ENCODE measurements at places on chromosomes 5 and 9. TPM values are rescaled to one million over a fixed set of nuclear protein-coding genes. Genes with fewer than 3 reads are reported as not detected.

DNA sequence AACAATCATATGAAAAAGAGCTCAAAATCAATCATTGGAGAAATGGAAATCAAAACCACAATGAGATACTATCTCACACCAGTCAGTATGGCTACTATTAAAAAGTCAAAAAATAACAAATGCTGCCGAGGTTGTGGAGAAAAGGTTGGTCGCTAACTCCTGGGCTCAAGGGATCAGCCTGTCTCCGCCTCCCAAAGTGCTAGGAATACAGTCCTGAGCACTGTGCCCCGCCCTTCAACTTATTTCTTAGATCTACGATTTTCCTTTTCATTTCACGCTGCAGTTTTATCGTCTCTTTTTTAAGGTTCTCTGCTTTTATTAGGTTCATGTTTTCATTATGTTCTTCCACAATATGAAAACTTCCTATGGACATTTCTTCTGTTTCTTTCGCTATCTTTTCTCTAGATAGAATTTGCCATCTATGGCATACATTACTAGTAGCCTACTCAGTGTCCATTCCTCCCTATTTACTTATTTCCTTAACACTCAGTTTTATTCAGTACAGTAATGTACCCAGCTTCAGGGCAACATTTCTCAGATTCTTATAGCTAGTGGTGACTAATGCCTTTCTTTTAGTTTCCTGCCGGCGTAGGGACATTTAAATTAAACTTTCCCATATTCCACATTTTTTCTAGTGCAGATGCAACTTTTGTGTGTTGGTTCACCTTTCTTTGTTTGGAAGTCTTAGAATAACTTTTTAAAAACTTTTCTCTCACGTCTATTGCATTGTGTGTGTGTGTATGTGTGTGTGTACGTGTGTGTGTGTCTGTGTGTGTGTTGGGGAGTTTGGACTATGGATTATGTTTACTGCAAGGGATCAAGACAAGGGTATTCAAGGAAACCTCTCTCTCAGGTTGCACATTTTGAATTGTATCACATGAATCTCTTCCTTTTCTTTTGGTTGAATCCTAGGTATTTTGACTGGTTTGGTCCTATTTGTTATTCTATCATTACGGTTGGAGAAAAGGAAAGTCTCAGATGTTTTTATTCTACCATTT lies 21.6 kb upstream of the FBN2 start:
- DNase-seq = no peak

DNA sequence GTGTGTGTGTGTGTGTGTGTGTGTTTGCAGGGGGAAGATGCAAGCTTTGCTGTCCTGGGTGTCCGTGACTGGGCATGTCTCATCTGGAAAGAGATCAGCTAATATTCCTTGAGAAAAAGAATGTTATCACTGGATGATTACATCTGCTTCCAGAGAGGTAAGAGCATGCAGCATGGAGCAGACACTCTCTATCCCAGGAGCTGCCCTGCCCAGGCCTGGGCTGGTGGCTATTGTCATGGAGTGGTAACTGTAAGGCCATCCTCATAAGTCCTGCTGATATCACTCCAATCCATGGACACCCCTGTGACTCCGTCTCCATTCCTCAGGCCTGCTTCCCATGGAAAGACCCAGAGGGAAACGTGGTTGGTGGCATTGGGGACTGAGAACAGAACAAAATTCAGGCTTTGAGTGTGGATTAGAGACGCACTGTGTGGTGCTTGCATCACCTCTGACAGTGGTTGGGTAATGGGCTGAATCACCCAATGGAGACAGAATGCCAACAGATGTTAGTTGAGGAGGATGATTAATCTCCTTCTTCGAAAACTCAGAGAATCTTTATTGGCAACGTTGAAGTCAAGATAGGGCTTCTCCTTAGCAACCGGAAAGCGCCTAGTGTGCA lies 52.0 kb upstream of the KCNIP1 start:
- no peak for DNase-seq

- DNase-seq = no peak
Observed at GRCh38 chr5:125461641-125462072, 715.2 kb upstream of the ZNF608 start.

GRCh38 chr5:57601996-57602395 lies 119.4 kb upstream of the ACTBL2 start:
- DNase-seq = no peak

DNA sequence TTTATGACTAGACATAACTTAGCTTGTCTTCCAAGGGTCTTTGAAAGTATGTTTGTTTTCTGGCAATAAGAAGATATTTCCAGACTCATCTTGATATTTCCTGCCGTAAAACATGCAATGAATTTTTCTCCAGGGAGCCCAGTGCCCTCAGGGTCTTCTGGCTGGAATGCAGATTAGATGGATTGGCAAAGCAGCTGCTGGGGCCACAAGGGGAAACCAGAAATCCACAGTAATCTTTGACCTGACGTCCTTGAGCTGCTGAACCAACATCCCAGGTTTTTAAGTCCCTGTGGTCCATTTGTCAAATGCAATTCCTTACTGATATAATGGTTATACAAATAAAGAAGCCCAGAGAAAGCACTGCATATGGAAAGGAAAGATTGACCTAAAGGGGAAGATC lies 93.0 kb downstream of the THBS4 start:
- no peak for DNase-seq

Gene PDLIM4
- not detected for polyA plus RNA-seq

All from immature natural killer cell (primary cell).